ENCODE measurements at places on chromosomes 6 and 20.

DNA sequence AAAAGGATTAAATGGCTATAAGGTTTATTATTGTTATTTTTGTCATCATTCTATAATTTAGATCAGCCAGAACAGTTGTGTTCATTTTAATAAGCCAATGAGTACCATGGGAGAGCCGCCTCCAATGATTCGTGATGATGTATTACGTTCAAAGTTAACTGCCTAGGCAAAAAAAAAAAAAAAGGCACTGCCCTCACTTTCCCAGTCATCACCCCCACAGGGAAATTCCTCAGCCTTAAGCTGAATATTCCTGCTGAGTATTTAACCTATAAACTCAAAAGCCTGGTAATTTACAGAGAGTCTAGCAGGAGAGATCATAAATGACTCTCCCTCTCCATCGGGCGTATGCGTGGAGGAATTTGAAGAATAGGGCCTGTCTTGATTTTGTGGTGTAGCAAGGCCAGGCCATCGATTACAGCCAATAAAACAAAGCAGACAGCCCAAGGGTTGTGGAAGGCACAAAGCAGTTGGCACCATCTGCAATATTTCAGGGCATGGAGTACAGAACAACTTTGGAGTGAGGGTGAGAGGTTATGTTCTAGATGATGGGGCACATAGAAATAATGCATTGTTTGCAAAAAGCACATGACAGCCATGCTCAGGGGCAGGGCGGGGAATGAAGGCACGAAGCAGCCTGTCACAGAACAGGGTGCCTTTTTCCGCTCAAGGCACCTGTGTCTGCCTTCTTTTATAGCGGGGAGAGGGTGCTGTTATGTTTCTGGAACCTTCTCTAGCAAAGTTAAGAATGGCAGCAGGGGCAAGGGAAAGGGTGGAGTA is 138.2 kb upstream of the DTNBP1 start:
- DNase-seq: peak; percentile 43

DNA sequence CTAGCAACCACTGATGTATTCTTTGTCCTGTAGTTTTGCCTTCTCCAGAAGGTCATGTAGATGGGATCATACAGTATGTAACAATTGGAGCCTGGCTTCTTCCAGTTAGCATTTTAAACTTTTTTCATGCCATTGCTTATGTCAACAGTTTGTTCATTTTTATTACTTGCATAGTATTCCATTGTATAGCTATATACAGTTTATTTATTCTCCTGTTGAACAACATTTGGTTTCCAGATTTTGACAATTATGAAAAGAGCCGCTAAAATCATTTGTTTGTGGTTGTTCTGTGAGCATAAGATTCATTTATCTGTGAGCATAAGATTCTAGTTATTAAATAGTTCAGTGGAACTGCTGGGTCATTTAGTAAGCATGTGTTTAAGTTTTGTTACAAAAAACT is 23.5 kb upstream of the CMTR1 start:
- DNase-seq: no peak

DNA sequence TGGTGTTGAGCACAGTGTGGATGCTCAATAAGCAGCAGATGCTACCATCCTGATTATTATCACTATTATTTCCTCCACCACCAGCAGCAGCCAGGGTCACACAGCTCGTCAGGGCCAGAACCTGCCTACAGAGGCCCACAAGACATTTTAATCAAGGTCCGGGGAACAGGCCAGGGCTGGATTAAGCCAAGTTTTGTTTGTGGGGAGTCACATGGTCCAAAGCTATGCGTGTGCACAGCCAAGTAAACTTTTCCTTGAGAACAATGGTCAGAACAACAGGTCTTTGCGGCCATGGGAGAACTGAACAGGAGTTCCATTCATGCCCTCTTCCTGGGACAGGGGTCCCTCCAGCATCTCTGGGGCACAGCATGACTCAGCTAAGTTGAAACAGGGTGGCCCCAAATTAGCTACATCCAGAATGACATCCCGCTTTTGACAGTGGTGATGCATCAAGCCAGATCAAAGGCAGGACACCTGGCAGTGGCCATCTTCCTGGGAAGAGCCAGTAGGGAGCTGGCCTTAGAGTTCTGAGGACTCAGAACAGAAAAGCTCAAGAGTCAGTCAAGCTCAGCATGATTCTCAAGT is 11.7 kb downstream of the SNTA1 start:
- no peak for DNase-seq

- DNase-seq: no peak
Measured at GRCh38 chr6:112695001-112695400, 347.9 kb downstream of the RFPL4B start.

DNA sequence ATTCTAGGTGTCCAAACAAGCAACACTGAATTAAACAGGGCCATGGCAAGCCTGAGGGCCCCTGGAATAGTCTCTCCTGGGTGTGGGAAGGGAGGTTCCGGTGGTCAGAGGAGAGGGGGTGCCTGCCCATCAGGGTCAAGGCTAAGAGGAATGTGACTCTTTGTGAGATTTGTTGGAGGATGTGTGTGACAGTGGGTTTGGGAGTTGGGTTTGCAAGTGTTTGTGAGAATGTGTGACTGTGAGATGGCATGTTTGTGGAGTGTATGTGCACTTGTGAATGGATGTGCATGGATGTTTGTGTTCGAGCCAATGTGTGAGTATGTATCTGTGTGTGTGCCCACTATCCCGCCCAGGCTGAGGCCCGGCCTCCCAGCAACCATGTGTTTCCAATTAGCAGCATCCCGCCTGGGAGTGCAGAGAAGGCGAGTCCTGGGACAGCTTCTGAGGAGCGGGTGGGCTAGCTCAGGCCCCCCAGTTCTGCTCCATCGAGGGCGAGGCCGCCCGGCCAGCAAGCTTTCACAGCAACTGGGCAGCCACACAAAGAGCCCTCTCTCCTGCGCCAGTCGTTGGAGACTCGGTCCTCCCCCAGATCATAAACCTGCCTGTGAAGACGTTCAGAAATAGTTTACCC is 12.6 kb downstream of the FOXC1 start:
- peak; percentile 42 for DNase-seq

DNA sequence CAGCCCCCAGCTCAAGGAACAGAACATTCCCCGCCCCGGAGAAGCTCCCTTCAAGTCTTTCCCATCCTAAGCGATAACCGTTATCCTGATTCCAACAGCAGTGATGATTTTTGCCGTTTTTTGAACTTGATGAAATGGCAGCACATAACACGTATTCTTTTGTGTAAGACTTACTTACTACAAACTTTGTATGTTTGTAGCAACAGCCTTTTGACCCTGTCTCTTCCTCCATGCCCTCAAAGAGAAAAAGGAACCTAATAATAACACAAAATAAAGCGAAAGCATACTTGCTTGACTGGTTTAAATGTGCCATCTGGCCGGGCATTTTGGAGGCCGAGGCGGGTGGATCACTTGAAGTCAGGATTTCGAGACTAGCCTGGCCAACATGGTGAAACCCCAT is 26.4 kb upstream of the SLC9A8 start:
- DNase-seq: no peak

DNA sequence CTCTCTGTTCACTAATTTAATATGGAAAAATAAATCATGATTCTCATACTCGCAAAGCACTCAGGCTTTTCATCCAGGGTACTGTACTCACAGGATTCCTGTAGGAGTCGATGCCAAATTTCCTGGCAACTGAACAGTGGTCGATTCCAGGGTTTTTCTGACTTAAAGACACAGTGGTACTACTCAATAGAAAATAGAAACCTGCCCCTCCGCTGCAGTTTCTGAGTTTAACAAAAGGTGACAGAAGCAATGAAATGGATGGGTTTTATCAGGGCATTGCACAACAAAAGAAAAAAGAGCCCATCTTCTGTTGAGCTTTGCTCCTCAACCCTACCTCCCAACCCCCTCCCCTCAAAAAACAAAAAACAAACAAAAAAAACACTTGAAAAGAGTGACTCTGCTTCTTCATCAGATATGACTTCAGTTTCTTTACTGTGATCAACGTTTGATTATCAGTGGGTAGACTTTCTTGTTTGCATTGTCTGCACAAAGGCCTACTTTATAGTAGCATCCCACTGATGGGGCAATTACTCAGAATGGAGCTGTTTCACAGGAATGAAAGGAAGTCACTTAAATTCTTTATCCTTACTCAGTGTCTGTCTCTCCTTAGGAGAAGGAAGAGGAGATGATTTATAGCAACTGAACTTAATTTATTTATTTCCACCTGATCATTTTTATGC is 96.2 kb upstream of the FOXO3 start:
- no peak for DNase-seq

GRCh38 chr6:111503660-111504059 is 20.6 kb upstream of the REV3L start:
- no peak for DNase-seq

GRCh38 chr6:166019214-166019613 is 148.4 kb downstream of the TBXT start:
- DNase-seq: no peak

GRCh38 chr6:107682721-107683120 is 141.4 kb downstream of the SCML4 start:
- no peak for DNase-seq

- no peak for DNase-seq
Measured at GRCh38 chr6:17914651-17915050, 72.8 kb downstream of the KIF13A start.

GRCh38 chr6:135535989-135536414 is 38.5 kb upstream of the AHI1 start:
- DNase-seq: peak; percentile 47

GRCh38 chr6:53128842-53129241 is 19.8 kb downstream of the GCM1 start:
- DNase-seq: peak; percentile 64

DNA sequence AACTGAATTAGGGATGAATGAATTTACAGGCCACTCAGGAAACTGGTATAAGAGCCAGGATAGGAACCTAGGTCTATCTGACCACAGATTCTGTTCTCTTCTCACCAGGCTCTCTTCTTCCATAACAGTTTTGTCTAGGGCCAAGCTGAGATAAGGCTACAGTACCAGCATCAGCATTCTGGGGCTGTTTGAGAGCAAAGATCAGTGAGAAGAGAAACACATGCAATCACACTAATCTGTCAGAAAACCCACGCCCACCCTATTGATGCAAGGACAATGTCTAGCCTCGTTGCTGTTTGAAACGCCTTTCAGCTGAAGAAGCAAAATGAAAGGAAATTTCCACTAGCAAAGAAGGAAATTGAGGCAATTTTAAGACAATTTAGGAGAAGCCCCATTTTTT is 137.7 kb downstream of the LCA5 start:
- no peak for DNase-seq

GRCh38 chr20:45387274-45387673 is 9.1 kb upstream of the TP53TG5 start:
- DNase-seq: no peak

DNA sequence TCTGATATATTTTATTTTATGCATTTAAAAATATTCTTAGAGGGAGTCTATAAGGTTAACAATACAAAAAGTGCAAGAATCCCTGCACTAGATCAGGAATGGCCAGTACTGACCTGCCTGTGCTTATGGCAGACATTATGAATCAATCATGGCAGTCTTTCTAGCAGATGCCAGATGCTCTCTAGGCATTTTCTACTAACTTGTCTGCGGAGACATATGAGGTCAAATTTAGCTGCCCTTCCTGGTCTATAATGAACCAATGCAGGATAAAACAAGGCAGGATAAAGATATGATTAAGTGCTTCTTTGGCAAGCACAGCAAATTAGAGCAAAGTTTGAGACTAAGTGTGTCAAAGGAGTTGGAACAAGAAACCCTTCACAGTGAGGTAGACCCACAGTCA is 46.6 kb upstream of the RNF24 start:
- no peak for DNase-seq

GRCh38 chr6:107068691-107069630 is 41.0 kb downstream of the MTRES1 start:
- DNase-seq: no peak

DNA sequence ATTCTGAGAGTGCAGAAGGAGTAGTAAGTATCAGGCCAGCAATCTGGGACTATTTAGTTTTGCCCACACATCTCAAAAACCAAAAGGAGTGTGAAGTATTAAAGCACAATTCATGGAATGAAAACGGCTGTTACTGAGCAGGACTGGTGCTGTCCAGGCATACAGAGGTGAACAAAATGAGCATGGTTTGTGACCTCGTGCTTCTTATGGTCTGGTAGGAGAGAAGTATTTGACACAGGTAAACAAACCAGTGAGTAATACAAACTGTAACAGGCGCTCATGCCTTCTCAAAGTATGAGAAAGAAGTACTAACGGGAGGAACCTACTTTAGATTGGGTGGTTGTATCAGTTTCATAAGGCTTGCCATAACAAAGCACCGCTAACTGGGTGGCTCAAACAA is 17.5 kb upstream of the NRN1 start:
- no peak for DNase-seq

- peak; percentile 57 for DNase-seq
Measured at GRCh38 chr6:43770372-43771209, 580 bp downstream of the VEGFA start.

- no peak for DNase-seq
Measured at GRCh38 chr6:118696271-118696670, 44.9 kb upstream of the CEP85L start.

- no peak for DNase-seq
Measured at GRCh38 chr20:50252701-50253100, 62.1 kb downstream of the CEBPB start.

GRCh38 chr6:54244430-54244829 is 63.8 kb upstream of the TINAG start:
- peak; percentile 48 for DNase-seq

DNA sequence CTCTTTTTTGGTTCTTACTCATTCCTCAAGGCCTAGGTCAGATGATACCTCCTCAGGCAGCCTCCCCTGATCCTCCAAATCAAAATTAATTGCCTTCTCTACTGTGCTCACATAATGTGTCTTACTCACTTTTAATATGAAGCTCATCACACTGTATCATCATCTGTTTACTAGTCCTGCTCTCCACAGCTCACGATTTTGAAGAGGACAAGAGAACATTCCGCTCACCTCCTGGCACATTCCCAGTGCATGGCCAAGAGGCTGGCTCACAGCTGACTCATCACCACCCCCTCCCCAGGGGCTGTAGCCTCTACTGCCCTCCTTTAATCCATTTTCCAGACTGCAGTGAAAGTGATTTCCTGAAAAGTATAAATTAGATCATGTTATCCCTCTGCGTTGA is 133.1 kb downstream of the ALDH8A1 start:
- DNase-seq: no peak

DNA sequence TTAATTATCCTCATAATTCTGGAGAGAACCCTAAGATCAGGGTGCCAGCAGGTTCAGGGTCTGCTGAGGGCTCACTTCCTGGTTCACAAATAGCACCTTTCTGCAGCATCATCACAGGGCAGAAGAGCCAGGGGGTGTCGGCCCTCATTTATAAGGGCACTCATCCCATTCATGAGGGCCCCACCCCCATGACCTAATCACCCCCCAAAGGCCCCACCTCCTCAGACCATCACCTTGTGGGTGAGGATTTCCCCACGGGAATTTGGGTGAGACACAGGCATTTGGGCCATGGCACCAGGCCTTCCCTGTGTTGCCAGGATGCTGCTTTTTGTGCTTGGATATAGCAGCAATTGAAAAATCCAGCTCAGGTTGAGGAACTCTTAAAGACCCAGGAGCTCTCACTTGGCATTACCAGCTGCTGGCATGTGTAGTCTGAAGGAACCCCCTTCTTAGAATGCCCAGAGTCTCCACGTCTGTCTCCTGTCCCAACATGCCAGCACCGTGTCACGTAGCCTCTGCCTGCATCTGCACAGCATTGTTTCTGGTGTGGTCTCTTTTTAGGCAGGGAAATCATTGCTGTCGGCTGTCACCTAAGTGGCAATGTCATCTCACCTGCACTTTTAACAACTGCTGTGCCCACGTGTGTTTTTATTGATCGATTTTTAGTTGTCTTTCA is 71.5 kb downstream of the RPP40 start:
- DNase-seq: no peak
